ENCODE measurements at places on chromosomes 4 and X.

GRCh38 chr4:95293014-95293413, 255.8 kb downstream of the UNC5C start:
- DNase-seq: no peak

DNA sequence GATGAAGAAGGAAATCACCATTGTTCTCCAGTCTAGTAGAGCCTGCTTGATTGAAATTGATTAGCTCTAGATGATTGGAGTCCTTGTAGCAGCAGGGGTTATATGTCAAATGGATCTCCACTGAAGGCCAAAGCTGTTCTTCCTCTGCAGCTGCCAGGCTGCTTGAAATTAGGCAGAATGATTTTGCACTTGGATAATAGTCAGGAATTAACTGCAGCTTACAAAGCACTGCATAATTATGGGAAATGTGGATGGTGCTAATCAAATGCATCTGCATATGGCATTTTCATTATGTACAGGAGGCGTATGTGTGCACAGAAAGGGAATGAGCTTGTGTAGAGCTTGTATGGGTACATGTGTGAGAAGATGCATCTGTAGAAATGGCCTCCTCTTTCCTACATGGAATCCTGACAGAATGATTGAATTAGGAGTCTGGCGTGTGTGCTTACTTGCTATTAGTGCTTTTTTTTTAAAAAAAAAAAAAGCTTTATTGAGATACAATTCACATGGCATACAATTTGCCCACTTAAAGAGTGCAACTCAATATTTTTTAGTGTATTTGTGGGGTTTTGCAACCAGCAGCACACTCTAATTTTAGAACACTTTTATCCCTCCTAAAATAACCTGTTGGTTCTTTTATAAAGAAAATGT, 65.9 kb downstream of the TMEM131L start:
- DNase-seq: no peak

GRCh38 chr4:10048941-10049697, 27.8 kb upstream of the SLC2A9 start:
- no peak for DNase-seq

GRCh38 chr4:158033416-158034120, 139.3 kb downstream of the GASK1B start:
- DNase-seq: no peak

DNA sequence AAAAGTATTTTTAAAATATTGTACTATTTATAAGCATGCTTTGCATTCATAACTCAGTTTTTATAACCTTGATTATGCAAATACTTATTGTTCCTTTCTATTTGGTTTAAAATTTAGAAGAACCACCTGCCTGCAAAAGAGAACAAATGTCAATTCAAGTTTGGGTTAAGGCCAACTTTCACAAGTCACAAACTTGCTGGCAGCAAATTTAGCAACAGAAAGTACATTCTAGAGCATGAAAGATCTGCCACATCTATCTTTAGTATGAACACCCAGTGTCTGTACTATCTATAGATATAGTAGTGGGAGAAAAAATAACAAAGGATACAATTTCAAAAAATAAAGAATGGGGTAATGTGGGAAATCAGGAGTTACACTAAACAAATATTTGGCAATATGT, 1014.2 kb downstream of the C4orf33 start:
- DNase-seq: no peak

DNA sequence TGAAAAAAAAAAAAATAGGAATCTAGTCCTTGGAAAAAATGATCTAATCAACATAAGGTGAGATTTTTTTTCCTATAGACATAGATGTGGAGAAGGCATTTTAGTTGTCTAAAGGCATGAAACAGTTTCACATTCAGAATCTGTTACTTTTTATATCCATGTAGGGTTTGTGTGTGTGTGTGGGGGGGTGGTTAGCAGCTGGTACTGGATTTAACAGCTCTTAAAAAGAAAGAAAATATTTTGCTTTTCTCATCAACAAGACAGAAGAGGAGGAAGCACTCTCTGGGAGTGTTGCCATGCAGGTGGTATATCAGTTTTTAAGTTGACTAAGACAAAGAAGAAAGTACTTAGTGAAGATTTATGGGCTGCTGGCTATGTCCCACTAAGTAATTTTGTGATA, 122.3 kb downstream of the VCX3B start:
- DNase-seq: no peak

DNA sequence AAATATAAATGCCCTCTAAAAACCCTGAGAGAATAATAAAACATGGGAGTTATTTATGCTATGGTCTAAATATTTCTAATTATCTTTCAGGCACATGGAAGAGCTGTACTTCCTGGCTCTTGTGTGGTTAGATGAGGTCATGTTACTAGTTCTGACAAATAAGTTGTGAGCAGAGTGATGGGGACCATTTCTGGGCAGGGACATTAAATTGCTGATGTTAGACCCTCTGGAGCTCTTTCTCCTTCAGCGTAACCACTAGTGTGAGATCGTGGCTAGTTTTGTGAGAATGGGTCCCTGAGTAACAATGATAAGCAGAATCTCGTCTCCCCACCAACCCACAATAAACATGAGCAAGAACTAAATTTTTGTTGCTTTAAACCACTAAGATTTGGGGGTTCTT, 108.0 kb downstream of the MAML3 start:
- no peak for DNase-seq

- no peak for DNase-seq
Observed at GRCh38 chrX:10571260-10571659, 49.1 kb downstream of the MID1 start.

DNA sequence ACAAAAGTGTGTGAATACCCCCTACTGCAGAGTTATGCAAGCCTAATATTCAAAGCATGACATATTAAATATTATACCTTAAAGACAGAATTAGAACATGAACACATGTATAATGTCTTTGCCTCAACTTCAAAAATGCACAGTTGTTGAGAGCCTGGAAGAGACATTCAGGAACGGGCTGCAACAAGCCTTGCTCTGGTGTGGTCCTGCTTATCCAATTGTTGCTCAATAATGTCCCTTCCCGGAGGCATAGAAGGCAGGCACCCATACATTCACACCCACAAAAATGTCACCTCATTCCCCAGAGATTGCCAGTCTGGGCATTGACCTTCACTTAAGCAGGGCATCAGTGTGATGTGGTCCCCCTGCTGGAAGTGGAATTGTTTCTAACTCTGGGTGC, 238.8 kb downstream of the CBR4 start:
- no peak for DNase-seq

DNA sequence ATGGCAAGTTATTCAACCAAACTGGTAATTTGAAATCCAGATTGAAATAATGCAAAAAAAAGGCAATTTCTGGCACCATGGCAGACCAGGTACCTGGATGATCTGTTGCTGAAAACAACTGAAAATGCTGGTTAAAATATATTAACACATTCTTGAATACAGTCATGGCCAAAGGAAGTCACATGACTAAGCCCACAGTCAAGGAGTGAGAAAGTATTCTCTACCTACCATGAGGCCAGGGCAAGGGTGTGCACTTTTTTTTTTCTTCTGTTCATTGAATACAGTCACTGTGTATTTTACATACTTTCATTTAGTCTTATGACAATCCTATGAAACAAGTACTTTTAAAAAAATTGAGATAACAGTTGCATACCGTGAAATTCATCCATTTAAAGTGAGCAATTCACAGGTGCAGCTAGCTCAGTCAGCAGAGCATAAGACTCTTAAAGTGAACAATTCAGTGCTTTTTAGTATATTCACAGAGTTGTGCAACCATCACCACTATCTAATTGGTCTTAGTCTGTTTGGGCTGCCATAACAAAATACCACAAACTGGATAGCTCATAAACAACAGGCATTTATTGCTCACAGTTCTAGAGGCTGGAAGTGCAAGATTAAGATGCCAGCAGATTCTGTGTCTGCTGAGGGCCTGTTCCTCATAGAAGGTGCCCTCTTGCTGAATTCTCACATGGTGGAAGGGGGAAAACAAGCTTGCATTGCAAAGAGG, 4.8 kb upstream of the MPP1 start:
- DNase-seq: no peak

Data from GM04503 (cell line).